ENCODE measurements at places on chromosomes 2 and 18.

DNA sequence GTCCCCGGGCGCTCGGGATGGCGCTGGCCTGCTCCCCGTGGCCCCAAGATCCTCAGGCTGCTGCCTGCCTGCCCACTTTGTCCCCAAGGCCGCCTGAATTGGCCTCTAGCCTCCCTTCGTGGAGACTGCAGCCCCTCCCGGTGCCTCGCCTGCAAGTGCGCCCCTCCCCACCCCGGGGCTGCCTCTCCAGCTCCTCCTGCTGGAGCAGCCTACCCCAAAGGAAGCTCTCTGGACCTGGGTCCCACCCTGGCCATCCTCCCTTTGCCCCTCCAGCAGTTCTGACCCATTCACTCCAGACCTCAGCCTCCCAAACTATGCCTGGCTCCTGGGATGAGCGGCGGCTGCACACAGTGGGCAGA is 6.2 kb downstream of the ESPNL start:
- DNase-seq = no peak

DNA sequence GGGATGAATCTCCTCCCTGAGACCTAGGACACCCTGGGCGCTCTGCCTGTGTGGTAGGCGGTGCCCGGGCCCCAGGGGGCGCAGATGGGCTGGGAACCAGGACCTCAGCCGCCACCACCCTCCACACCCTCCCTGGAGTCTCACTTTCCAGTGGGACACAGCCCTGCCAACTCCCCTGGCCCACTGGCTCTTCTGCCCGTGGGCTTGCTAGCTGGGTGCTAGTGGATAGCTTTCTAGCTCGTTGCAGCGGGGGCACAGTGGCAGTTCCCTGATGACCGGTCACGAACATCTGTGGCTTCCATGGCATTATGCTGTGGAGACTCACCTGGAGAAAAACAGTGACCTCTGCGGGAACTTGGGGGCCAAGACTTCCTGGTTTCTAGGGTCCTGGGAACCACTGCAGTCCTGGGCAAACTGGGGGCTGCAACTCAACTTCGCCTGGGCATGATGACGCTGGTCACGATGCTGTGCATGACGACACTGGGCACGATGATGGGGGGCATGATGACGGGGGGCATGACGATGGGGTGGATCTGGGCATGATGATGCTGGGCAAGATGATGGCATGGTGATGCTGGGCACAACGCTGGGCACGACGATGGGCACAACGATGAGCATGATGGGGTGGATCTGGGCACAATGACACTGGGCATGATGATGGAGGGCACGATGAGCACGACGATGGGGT is 31.0 kb upstream of the ALLC start:
- no peak for DNase-seq

DNA sequence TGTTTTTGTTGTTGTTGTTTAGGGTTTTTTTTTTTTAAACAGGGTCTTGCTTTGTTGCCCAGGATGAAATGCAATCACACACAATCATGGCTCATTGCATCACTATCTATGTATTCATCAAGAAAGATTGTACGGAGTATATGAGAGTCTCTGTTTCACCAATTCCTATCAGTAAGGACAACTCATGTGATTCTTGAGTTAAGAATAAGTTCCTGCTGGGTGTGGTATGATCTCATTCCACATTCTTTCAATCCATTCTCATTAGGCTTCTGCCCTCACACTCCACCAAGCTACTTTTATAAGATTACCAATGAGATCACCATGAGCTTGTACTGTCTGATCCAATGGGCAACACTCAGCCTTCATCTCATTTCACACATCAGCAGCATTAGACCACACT is 9.1 kb upstream of the AP1S3 start:
- no peak for DNase-seq

DNA sequence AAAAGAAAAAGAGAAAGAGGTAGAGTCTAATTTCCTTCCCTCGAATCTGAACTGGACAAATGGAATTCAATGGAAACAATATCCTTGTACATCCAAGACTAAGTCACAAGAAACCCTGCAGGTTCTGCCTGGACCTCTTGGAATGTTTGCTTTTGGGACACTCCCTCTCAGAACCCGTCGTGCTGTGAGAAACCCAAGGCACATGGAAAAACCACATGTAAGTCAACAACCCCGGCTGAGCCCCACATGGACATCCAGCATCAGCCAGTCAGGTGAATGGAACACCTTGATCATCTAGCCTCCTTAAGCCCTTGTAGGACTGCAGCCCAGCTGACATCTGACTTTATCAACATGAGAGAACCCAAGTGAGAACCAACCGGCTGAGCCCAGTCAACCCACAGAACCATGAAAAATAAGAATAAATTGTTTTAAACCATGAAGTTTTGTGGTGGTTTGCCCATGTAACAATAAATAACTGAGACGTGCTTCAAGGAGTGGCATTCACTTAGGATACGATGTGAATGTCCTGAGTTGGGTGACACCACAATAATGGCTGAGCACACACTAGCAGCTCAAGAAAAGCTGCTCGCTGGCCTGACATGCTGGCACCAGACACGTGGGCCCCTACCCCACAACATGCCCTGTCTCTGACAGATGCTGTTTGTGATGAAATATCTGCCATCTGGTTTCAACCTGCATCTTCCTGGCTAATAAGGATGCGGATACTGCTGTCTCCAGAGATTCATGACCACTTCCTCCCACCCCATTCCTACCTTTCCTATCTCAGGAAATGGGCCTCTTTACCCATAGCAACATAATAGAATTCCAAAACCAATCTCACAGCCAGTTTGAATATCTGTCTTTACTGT is 28.8 kb downstream of the PKDCC start:
- DNase-seq = no peak

DNA sequence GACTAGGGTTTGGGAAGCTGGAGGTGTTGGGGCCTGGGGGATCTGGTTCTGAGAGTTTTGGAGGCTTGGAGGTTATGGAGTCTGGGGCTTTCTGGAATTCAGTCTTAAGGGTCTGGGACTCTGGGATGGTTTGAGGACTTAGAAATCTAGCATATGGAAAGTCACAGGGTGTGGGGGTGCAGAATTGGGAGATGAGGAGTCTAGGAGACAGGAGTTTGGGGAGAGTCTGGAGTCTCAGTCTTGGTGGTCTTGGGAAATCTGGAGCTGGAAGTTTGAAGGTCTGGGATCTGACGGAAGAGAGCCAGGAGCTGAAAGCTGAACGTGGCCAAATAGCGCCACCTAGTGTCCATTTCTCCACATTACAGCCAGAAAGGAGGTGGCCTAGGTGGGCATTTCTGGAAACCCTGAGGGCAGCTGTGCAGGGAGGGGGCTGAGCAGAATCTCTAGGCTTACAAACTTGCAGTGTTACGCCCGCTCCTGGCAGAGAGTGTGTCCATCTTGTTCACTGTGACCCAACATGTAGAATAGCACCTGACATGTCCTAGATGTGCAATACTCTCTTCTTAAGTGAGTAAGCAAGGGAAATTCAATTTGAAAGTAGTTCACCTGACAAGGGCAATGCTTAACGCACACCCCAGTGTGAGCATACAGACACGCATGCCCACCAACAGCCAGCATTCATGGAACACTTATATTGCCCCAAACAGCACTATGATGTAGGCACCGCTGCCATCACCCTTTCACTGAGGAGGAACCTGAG is 204.8 kb downstream of the TFCP2L1 start:
- DNase-seq = peak; percentile 65

- no peak for DNase-seq
These were observed 31.4 kb downstream of the KCNJ13 start for GRCh38 chr2:232744963-232745362.

- DNase-seq = no peak
These were observed 28.0 kb downstream of the KIF1A start for GRCh38 chr2:240791821-240792628.

DNA sequence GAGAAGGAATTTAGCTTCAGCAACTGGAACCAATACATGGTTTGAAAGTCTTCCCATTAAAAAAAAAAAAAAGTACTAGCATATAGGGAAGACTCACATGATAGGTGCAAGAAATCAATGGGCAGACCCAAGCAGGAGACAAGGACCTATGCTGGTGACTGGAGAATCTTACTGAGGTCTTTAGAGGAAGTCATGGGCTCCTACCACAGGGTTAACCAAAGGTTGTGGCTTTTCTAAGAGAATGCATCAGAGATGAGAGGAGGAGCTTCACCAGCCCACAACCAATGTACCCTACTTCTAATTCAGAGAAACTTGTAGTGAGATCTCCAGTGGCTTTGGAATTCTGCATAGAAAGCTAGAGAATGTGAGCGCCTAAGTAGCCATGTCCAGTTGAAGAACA is 207.4 kb downstream of the NCKAP5 start:
- DNase-seq = no peak

DNA sequence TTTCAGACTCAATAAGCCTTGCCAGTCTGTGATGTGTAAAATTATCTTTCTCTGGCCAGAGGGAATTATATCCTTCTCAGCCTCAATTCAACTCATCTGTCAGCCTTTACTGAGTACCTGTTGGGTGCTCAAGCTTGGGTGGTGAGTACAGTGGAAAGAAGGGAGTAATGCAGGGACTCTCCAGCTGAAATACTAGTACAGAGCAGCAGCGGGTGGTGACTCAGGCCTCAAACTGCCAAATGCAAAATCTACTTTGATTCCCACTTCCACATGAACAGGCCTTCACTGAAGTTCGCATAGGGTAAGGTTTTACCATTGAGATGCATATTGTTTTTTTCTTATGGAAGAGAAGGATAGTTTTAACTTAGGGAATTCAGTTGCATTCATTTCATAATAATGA is 326.8 kb downstream of the LRRTM1 start:
- no peak for DNase-seq

DNA sequence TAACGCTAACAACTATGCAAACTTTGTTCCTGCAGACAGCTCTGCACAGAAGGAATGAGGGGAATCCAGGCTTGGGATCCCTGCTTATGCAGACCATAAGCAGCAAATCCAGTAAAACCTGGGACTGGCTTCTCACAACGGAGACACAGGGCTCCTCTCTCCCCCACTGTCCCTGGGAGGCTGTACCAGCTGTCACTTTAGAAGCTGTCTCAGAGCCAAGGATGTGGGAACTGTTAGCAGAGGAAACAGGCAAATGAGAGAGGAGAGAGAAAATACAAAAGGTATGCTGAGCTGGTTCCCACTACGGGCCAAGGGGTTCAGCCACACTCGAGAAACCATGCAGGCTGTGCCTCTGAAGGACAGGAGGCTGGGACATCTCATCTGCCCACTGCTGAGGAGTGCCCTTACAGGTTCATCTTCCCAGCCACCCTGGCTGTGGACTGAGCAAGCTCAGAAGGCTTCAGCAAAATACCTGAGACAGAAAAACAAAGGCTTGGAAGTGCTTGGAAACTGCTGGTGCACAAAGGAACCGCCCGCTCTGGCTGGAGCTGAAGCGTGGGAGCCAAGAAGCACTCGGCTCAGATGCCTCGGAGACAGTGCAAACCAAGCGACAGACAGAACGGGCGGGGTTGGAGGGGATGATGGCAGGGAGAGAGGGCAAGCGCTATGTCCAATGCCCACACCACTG is 72.5 kb downstream of the FAM210A start:
- DNase-seq = no peak

DNA sequence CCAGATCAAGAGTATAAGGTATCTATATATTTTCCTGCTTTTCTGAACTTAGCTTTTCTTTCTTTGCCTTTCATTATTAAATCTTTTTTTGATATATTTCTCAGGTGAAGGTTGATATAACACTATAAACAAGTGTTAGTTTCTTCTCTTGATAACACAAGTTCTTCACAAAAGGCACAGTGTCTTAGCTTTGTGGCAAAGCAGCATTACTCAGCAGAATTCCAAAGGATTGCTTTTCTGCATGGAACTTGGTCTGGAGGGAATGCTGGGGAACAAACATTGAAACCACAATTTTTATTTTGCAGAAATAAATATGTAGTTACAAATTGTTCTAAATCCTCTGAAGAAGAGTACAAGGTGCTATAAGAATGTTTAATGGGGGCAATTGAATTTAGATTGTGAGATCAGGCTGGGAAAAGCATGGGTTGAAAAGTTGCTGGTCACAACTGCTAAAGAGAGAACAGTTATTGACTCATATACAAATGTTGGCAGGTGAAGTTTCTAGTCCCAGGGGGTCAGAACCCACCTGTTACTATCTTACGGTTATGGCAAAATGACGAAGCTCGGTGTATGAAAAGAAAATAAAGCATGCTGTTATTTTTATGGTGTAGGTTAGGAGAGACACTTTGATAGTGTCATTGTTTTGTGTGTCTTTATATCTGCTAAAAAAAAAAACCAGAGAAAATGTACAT is 68.2 kb downstream of the UBR3 start:
- DNase-seq = no peak

DNA sequence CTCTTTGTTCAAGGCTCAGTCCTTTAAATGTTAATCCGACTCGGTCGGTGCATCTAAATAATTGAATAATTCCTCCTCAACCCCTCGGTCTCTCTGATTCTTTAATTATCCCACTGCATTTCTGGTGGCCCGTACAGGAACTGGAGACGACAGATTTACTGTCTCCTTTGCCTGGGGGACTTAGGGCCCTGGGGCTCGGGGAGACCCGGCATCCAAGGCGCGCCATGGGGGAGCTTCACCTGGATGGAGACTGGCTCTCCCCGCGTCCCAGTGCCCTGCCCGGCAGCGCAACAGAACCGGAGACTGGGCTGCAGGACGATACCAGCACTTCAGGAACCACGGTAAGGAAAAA is 47.7 kb upstream of the SELENOI start:
- no peak for DNase-seq

GRCh38 chr2:225994748-225995405 is 595.4 kb downstream of the NYAP2 start:
- peak; percentile 58 for DNase-seq

GRCh38 chr2:24875272-24875671 is 44.8 kb downstream of the ADCY3 start:
- no peak for DNase-seq

DNA sequence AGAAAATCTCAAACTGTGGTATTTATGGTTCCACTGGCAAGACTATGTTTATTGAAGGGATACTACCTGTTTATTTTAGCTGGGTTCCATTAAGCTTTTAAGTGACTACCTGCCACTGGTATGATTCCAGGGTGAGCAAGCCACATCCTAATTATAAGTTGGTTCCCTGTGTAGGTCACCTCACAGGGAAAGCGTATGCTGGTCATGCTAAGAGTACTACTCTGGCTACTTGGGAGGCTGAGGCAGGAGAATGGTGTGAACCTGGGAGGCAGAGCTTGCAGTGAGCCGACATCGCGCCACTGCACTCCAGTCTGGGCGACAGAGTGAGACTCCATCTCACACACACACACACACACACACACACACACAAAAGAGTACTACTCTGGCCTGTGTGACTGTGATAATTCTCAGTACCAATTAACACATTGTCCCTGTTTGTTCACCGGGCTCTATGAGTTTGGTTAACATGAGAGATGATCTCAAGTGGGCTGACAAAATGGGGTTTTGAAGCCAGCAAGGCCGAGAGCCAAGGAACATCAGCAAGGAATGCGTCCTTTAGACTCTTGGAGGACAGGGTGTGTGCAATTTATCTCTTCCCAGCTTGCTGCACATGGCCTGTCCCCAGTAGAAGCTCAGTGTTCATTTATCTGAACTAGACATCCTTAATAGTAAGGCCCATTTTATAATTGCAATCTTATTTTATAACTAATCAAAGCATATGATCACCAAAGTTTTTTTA is 15.2 kb upstream of the ITSN2 start:
- no peak for DNase-seq

DNA sequence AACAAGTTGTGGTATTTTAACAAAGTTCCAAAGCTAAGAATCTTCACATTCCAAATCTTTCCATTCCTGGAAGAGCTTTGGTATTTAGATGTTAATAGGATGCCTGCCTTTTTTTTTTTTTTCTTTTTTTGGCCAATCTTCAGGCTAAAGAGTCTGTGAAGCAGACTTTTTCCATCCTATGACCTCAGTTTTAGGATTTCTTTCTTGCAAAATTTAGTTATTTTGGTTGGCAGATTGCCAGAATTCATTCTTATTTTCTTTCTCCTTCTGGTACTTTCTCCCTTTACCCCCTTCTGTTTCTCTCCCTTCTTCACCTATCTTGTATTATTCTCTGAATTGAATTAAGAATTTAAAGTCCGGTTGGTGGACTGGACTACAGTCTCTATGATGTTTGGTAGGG is 217.8 kb upstream of the REV1 start:
- DNase-seq = no peak
